ENCODE measurements at places on chromosomes 12 and 14. TPM values are rescaled to one million over a fixed set of nuclear protein-coding genes. Genes with fewer than 3 reads are reported as not detected.

The KRT73 gene
- total RNA-seq, result not detected

The KCNMB4 gene
- 1.6 TPM for total RNA-seq

The SMIM41 gene
- total RNA-seq, result 0.16 TPM

The FAM181A gene
- total RNA-seq, result not detected

The NGB gene
- total RNA-seq, result not detected

The KCNH3 gene
- 0.27 TPM for total RNA-seq

The SLC7A8 gene
- 11.5 TPM for total RNA-seq

The KRT71 gene
- not detected for total RNA-seq

The WASHC4 gene
- 23.9 TPM for total RNA-seq

The LTB4R2 gene
- 0.57 TPM for total RNA-seq

The UNG gene
- 26.9 TPM for total RNA-seq

The SIX4 gene
- total RNA-seq, result 1.4 TPM

The CELA1 gene
- not detected for total RNA-seq

The DMAC2L gene
- total RNA-seq, result 22.5 TPM

The CAPZA3 gene
- total RNA-seq, result not detected

The RNASE3 gene
- total RNA-seq, result not detected

The ESR2 gene
- total RNA-seq, result 0.78 TPM
